Left ventricle myocardium inferior (tissue), 1 donor: ENCODE measurements at places on chromosomes 3 and 15. TPM values are rescaled to one million over a fixed set of nuclear protein-coding genes. Genes with fewer than 3 reads are reported as not detected.

GRCh38 chr15:90099072-90099867 is 3.0 kb downstream of the IDH2 start:
- no peak for DNase-seq

- no peak for DNase-seq
Observed at GRCh38 chr3:10505050-10505790, at the start of gene ATP2B2. ATP2B2 (minus strand) TSS chr3:10505586; CDS start chr3:10449543, 56,043 bp downstream.

GRCh38 chr3:98839846-98840245 is 61.6 kb downstream of the DCBLD2 start:
- no peak for DNase-seq

Gene KLHL40
- total RNA-seq: 0.22 TPM

DNA sequence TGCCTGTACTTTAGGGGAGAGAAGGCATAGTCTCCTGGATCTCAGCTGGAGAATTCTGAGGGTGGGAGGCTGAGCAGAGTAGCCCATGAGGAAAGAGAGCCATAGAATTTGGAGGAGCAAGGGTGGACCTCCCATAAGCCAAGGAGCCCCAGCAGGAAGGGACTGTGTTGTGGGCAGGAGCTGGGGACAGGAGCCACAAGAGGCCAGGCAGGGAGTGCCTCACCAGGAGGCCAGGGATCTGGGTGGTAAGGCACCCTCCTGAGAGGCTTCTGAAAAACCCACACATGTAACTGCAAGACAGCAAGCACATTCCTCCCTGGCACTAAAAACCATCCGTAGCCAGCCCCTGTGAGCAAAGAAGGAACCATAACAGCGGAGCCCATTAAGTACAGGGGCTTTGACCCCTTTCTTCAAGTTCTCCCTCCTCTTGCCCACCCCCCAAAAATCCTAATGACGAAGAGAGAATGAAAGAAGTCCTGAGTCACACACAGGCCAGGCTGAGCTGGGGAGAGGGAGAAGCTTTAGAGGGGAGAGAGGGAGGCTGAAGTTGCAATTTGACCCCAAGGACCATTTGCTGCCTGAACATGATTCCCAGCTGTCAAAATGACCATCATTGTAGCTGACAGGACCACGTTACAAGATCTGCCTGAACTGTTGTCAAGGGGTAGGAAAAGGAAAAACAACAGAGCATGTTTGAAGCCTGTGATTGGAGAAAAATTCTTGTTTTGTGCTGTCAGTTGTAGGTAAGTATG is 82.6 kb downstream of the TRIM42 start:
- DNase-seq: no peak

- no peak for DNase-seq
Observed at GRCh38 chr15:71252044-71252739, 136.9 kb downstream of the THSD4 start.

Gene GOLIM4
- 74.8 TPM for total RNA-seq

GRCh38 chr3:86938416-86939105 is 52.4 kb downstream of the VGLL3 start:
- no peak for DNase-seq

Gene TGM5
- total RNA-seq: not detected

Gene FOXB1
- not detected for total RNA-seq

DNA sequence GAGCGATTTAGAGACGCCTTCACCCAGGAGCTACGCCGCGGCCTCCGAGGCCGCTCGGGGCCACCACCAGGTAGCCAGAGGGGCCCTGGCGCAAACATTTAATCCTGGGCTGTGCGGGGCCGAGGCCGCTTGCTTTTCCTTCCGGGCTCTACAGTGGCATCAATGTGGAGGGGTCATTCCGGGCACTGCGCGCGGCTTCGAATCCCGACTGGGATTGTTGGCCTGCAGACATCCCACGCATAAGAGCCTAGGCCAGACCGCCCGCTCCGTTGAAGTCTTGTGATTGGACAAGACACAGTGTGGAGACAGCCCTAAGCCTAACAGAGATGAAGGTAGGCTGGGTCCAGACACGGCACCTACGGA is 568 bp upstream of the NCBP2 start:
- no peak for DNase-seq

DNA sequence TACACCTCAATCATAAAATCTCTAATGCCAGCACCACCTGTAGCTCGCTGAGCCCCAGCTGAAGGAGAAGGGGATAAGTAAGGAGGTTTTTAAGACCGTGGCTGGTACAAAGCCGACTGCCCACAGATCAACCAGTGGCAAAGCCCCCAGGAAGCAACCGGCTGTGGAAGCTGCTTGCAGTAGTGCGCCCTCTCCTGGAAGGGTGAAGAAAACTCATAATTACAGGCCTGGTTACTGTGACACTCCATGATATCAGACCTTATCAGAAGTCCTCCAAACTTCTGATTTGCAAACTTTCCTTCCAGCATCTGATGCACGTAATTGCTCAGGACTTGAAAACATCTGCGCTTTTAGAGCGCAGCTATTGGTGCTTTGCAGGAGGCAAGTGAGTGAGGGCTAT is 63.1 kb upstream of the MCTP2 start:
- DNase-seq: no peak

Gene ATP13A5
- total RNA-seq: not detected

DNA sequence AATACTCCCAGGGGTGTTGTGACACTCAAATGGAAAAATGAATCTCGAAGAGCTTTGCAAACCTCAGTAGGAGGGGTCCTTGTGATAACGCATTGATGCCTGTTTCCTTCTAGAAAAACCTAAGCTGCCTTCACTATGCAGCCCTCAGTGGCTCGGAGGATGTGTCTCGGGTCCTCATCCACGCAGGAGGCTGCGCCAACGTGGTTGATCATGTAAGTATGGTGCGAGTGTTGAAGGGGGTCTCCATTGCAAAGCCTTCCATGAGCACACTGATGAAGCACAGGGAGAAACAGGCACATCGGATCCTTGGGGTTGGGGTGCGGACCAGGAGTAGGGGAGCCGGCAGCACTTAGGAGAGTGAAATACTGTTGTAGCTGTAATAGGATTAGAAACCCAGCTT is 22.3 kb downstream of the ANKDD1A start:
- no peak for DNase-seq

Gene TM6SF1
- 4.7 TPM for total RNA-seq

DNA sequence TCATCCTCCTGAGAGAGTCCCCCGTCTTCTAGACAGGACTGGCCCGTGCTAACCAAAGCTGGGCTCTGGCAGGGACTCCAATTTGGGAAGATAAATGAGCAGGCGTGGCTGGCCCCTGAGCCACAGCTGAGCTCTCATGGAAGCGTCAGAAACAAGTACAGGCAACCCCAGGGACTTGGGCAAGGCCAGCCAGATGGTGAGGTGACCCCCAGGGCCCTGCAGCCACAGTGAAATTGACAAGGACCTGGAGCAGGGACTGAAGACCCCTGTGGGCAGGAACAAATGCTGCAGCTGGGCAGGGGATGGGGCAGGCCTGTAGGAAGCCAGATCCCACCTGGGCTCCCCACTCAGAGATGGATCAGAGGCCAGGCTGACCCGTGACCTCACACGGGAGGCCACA is 32.8 kb upstream of the CGNL1 start:
- no peak for DNase-seq

DNA sequence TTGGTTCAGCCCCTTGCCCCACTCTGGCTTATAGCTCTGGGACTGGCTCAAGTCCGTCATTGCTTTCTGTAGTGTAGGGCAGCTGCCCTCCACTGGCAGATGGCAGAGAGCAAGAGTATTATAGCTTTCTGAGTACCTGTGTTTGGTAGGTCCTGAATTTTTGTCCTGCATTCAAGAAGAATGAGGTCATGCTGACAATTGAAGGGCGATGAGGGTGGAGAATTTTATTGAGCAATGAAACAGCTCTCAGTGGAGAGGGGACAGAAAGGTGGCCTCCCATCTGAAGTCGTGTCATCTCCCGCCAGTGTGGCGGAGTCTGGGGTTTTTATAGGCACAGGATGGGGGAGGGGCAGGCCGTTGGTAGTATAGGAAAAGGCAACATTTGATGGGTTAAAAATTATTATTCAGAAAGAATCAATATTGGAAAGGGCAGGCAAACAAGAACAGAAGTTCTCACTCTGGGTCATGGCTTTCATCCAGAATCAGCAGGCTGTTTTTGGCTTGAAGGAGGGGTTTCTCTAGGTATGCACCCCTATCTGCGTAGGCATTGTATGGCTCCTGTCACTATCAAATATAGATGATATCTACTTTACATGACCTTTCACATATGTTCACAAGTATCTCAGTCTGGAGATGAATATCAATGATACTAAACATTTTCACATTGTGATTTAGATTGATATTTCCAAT is 1239.7 kb upstream of the ALCAM start:
- DNase-seq: no peak

- DNase-seq: peak; percentile 36
Observed at GRCh38 chr3:129439226-129439816, 427 bp downstream of the MBD4 start.

DNA sequence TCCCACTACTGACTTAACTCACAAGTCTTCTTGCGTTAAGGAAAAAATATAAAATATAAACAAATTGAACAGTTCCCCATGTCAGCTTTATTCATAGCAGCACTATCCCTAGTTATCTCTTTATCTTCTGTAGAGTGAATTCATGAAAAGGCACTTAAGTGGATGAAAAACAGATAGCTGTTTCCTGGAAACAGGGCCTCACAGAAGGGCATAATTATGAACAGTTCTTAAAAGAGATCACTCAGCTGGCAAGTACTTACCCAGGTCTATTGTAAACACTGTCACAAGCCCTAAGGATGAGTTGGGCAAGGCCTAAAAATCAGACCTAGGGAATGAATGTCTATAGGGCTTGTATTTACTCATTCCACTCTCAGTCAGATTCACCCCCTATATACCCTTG is 10.7 kb downstream of the MB21D2 start:
- no peak for DNase-seq

GRCh38 chr3:185549122-185549521 is 3.3 kb downstream of the LIPH start:
- DNase-seq: no peak

GRCh38 chr3:165206454-165207266 is 10.5 kb upstream of the SLITRK3 start:
- DNase-seq: peak; percentile 66

DNA sequence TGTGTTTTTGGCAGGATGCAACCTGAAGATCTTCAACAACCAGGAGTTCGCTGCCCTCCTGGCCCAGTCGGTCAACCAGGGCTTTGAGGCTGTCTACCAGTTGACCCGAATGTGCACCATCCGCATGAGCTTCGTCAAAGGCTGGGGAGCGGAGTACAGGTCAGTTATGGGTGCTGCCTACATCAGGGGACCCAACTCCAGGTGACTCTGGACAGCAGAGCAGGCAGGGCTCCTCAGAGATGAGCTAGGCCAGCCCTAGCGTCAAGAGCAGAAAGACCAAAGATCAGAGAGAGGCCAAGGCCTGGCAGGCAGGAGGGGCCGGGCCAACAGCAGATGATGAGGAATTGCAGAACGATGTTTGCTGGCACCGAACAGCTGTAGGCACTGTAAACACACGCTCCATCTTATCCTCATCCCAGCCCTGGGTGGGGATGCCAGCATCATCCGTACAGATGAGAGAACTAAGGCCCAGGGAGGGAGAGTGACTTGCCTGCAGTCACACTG is 67.1 kb downstream of the AAGAB start:
- no peak for DNase-seq

DNA sequence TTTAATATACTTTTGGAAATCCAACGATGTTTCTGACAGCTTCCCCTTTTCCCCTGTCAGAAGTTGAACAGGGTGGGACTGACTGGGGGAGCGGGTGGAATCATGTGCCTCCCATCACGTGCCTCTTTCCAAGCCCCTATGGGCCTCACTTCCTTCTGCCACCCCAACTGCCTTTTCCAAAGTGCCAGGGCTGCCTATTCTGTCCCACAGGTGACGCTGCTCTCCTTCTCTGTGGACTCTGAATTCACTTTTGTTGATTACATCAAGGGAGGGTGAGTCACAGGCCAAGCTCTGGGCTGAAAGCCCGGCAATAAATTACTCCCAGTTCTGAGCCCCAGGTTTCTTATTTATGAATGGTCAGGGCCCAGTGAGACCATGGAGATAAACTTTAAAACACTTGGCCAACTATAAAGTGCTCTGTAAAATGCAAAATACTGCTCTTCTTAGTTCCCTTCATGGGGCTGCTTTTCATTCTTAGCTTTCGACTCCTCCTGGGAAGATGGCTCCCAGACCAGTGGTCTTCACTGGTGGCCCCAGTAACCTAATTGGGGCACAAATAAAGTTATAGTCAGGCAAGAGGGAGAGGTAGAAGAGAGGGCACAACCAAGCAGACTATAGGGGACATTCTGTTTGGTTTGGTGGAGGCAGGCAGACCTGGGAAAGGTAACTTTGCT is 12.3 kb downstream of the CPNE9 start:
- DNase-seq: peak; percentile 65
